Camera-type eye (tissue), 1 donor: ENCODE measurements at places on chromosomes 13 and 19. TPM values are rescaled to one million over a fixed set of nuclear protein-coding genes. Genes with fewer than 3 reads are reported as not detected.

Gene SHISA2
- 41.9 TPM for total RNA-seq

Gene CAMSAP3
- 13.7 TPM for total RNA-seq

Gene PLVAP
- 34.9 TPM for total RNA-seq

Gene OR7C1
- total RNA-seq: under 0.01 TPM

Gene PRKACA
- total RNA-seq: 61.7 TPM

Gene PLEKHG2
- 34.6 TPM for total RNA-seq

Gene ERCC5
- total RNA-seq: 103 TPM

Gene HAUS8
- 6.3 TPM for total RNA-seq

Gene CELF5
- 13.4 TPM for total RNA-seq

Gene MIA
- 3.4 TPM for total RNA-seq

Gene PRTN3
- 2.5 TPM for total RNA-seq
